ENCODE measurements at places on chromosomes 2 and 18. TPM values are rescaled to one million over a fixed set of nuclear protein-coding genes. Genes with fewer than 3 reads are reported as not detected.

The DSG4 gene
- total RNA-seq = not detected

The MAP3K19 gene
- total RNA-seq = not detected

The AGXT gene
- under 0.01 TPM for total RNA-seq

The HSBP1L1 gene
- 7.9 TPM for total RNA-seq

The GPR55 gene
- not detected for total RNA-seq

The SPC25 gene
- total RNA-seq = 2.6 TPM

The SYT4 gene
- not detected for total RNA-seq

The LRP1B gene
- total RNA-seq = 0.50 TPM

The TLX2 gene
- total RNA-seq = not detected

The CDKL4 gene
- 0.75 TPM for total RNA-seq

The RAPGEF4 gene
- 1.00 TPM for total RNA-seq

The IMPA2 gene
- 11.7 TPM for total RNA-seq

The SNX17 gene
- total RNA-seq = 170 TPM

The TRABD2A gene
- total RNA-seq = 2.5 TPM

The OSBPL1A gene
- 47.5 TPM for total RNA-seq

The MARCHF4 gene
- total RNA-seq = 3.1 TPM

The NDUFS1 gene
- 243 TPM for total RNA-seq

The EPHA4 gene
- 33.2 TPM for total RNA-seq

The ANKRD53 gene
- total RNA-seq = 0.50 TPM

The REG3A gene
- not detected for total RNA-seq

The COL3A1 gene
- total RNA-seq = 1,747 TPM

The HJURP gene
- 46.5 TPM for total RNA-seq

The BUB1 gene
- 20.4 TPM for total RNA-seq

The PER2 gene
- total RNA-seq = 7.4 TPM

The EMILIN2 gene
- total RNA-seq = 8.4 TPM

The RUFY4 gene
- total RNA-seq = not detected

The GAL3ST2 gene
- 0.44 TPM for total RNA-seq

The MC5R gene
- total RNA-seq = not detected
